ENCODE measurements at places on chromosomes 5 and 9.

- no peak for DNase-seq
Observed at GRCh38 chr5:172008111-172008455, 1.6 kb upstream of the FBXW11 start.

GRCh38 chr5:71533615-71534014, 53.5 kb upstream of the MCCC2 start:
- no peak for DNase-seq

DNA sequence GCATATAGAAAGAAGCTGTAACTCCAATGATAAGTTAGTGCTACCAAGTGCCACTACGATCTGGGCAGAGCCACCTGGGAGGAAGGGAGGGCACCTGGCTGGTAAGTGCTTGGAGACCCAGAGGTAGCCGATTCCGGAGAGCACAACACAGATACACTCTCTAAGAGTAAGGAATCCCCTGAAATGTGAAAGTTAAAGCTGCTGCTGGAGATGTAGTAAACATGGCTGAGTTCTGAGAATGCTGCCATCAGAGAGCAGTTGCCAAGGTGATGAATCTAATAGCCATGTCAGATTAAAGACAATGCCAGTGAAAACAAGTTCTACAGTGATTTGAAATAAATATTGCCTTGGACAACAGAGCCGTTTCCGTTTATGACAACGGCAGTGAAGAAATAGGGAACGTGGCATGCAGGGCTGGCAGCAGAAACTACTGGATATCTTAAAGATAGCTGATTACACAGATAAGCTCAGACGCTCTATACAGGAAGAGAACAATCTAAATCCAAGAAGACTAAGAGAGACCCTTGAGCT, 561.2 kb upstream of the C9orf72 start:
- DNase-seq, result no peak

DNA sequence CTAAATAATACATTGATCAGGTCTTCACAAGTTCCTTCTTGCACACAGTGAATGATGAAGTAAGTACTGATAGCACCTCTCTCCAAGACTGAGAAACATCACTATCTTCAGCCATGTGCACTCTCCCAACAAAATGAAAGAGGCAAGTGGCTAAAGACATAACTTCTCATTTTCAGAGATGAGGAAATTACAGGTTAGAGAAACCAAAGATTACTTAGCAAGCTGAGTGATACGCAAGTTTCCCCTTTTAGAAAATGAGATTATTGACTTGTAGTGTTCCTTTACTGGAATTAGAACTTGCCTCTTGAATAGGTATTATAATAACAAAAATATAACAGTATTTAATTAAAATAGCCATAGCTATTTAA, 21.6 kb downstream of the CEMIP2 start:
- no peak for DNase-seq

GRCh38 chr9:30103647-30104394, 2280.6 kb upstream of the ACO1 start:
- DNase-seq, result no peak

GRCh38 chr5:39587675-39588074, 162.9 kb upstream of the DAB2 start:
- DNase-seq, result no peak

- no peak for DNase-seq
Observed at GRCh38 chr9:97905228-97905627, 17.1 kb downstream of the TRMO start.

DNA sequence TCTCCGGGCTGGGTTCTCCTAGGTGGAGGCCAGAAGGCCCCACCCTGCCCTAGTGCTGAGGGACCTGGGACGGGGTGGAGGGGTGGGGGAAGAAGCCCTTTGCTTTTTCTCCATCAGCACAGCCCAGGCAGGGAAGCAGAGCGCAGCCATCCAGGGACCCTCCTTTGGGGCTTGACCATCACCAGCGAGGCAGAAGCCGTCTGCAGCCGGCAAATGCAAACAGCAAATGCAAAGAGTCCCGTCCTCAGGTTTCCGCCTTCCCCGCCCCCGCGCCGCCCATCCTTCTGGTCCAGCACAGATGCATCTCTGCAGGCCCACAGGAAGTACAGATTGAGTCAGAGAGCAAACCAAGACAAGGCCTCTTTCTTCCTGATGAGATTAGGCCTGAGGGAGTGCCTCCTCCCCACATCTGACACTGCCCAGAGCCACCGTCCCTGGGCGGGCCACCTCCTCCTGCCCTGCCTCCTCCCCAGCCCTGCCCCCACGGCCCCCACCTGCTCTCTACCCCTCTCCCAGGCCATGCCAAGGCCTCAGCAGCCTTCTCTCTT, 23.4 kb downstream of the CORO2A start:
- DNase-seq, result no peak

GRCh38 chr9:92036756-92037155, 78.5 kb downstream of the SPTLC1 start:
- no peak for DNase-seq

GRCh38 chr5:154287136-154287535, 96.6 kb downstream of the GALNT10 start:
- no peak for DNase-seq

- no peak for DNase-seq
Observed at GRCh38 chr9:100959226-100959625, 69.3 kb upstream of the PLPPR1 start.

DNA sequence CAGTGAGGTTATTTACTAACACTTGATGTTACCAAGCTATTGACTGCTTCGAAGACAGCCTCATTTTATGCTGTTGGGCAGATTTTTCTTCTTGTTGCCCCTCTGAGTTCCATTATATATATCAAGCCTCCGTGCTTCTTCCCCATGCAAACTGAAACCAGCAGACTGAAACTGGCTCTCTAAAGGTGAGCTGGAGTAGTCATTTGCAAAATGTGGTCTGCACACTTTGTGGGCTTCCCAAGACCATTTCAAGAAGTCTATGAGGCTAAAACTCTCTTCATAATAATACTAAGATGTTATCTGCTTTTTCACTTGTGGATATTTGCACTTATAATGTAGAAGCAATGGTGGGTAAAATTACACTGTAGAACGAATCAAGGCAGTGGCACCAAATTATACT, 13.9 kb downstream of the SLC36A1 start:
- no peak for DNase-seq

DNA sequence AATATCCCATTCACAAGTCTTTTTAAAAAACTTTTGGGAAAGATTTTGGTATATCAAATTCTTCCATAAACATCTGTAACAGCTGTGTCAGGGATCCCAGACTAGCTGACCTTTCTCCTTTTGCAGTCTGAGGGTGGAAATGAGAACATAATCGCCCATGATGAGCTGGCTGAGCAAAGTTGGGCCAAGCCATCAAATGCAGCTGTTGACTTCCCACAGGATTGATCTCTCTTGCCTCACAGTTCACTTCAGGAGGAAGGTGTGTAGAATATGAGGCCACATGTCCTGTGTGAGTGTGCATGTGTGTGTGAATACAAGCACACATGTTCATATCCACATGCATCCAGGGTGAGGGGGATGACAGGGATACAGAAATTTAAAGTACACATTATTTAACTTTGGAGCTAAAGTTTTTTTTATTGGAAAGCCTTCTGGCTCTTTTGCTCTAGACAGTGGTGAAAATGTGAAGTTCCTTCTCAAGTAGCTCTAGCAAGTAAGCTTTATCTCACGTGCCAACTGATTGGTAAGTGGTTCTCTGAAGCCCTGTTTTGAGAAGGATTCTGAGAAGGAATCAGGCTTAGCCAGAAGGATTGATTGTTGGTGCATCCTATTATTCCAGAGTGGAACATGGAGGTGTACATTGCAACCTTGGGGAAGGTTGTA, 468.8 kb upstream of the DMAC1 start:
- DNase-seq, result no peak

DNA sequence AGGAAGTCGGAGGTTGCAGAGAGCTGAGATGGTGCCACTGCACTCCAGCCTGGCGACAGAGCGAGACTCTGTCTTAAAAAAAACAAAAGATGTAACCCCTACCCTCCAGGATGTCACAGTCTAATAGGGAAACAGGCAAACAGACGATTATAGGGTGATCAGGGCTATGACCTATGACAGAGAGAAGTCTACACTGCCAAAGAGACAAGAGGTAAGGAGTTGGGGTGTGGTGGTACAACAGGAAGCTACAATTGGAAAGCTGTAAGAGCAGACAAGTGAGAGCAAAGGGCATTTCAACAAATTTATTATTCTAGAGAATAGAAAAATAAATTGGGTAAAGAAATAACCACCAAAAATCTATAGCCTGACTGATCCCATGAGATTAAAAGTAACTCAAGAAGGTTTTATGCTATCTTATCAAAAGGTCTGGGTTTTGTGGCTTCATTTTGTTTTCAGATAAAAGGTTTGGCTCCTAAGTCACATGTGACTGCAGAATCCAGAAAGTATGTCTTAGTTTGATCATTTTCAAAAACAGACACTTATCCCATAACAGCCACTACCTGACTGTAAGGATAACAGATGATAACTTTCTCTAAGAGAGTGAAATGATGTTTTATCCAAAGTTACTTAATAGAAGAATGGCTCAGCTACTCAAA, 7.3 kb downstream of the CDC26 start:
- DNase-seq, result no peak

DNA sequence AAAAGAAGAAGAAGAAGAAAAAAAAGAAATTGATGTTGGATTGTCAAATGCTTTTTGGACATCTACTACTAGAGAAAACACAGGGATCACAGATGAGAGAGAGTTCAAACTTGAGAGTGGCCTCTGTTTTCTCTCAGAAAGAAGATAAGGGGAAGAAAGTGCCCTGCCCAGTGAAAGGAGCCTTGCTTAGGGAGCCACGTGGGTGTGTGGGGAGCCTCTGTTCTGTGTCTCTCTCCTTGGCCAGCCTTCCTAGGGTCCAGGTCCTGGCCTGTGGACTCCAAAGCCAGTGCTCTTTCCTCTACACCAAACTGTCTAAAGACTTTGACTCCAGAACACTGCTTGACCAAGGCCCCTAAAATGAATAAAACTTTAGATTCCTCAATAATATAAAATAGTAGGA, 22.0 kb upstream of the COL15A1 start:
- DNase-seq, result no peak

DNA sequence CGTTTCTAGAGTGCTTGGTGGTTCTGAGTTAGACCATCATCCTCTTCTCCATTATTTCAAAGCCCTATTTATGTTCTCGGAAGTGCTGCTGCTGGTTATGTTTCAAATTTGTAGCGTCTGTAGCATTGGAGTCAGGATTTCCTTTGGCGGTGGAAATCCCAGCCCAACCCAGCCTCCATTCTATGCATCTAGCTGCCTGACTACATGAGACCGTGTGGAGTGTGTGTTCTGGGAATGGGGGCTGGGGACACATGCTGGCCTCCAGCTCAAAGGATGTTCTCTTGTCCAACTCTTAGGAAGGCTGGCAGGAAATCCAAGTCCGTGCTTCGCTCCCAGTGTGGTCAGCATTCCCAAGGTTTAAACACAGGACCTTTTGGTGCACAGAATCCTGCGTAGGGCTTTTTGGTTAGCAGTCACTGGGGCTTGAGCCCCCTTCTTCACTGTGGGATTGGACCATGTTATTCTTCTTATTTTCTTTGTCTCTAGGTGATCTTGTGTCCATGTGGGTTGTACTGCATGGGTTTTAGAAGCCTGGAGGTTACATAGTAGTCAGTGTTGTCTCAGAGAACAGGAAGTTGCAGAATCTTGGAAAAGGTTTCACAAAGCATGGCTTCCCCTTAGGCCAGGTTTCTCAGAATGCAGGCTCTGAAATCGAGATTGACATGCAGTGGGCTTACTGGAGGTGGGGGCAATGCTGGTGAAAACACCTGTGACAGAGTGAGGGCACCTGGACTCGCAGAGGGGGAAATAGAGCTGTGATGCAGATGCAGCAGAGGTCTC, 132.2 kb downstream of the ARHGAP26 start:
- no peak for DNase-seq

DNA sequence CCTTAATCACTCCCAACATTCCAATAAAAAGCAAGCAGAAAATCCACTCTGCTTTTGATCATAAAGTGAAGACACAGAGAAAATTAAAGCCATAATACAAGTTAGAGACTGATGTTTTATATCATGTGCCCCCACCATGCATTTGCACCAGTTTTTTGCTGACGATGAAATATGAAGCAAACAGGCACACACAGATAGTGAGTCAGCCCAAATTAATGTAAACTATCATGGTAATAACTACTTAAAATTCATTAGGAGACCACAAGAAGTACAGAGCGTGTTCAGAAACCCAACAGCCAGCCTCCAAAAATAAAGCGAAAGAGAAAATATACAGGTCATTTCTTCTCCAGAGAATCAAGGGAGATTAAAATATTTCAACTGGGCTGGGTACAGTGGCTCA, 46.4 kb upstream of the KDM4C start:
- DNase-seq, result no peak
